ENCODE measurements at places on chromosomes 7 and 10.

DNA sequence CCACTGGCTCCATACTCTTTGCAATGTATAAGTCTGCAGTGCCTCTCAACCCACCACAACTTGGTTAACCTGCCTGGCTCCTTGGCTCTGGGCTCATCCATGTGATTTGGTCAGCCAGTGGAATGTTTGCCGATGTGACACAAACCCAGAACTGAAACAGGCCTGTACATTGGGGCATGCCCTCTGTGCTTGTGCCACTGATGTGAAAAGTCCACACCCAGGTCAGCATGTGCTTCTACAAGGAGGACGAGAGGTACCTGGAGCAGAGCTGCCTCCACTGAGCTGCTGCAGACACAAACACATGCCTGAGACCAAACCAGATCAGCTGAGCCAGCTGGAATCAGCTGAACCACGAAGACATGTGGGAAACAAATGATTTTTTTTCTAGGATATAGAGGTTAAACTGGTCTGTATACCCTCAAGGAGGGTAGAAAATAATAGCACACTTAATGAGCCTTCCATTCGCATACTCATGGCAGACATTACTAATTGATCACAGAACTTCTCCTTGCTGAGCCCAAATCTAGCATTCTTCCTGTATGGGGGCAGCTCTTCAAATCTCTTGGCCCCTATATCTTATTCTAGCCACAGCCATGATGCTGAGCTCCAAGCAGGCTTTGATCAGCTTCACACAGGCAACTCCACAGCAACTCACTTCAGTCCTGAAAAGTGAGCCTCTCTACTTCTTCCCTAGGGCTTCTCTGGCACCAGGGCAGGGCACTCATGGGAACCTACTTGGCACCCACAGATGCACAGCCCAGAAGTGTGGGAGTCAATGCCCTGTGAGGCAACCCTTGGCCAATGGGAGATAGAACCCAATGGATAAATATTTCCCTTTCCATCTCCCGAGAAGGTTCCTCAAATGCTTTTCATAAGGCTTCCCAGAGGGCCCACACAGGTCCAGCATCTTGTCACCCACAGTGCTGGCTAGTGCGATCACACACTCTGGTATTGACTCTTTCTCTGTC lies 18.6 kb downstream of the PYROXD2 start:
- H3K36me3 ChIP-seq, result peaks cover 4% of the 10 kb centered on the region
- no peak overlapping the region for H3K4me3 ChIP-seq
- no peak overlapping the region for H3K27ac ChIP-seq
- no peak for DNase-seq
- H3K4me1 ChIP-seq, result peaks cover 21% of the 10 kb centered on the region
- H3K27me3 ChIP-seq, result peaks cover 12% of the 10 kb centered on the region

GRCh38 chr7:25852211-25852938 lies 299.6 kb upstream of the NFE2L3 start:
- H3K27ac ChIP-seq, result peak overlapping the region; percentile 99
- no peaks in the 10 kb centered on the region for H3K36me3 ChIP-seq
- peak; percentile 86 for DNase-seq
- H3K4me1 ChIP-seq, result peaks cover 69% of the 10 kb centered on the region

- no peak overlapping the region for H3K27ac ChIP-seq
- no peak overlapping the region for H3K4me3 ChIP-seq
- no peaks in the 10 kb centered on the region for H3K36me3 ChIP-seq
- H3K4me1 ChIP-seq, result peaks cover 24% of the 10 kb centered on the region
- peak; percentile 27 for DNase-seq
Observed at GRCh38 chr7:55144333-55145317, 125.8 kb downstream of the EGFR start.

GRCh38 chr7:31074120-31074383 lies 21.9 kb downstream of the ADCYAP1R1 start:
- H3K4me3 ChIP-seq, result no peak overlapping the region
- H3K36me3 ChIP-seq, result no peaks in the 10 kb centered on the region
- no peak overlapping the region for H3K27ac ChIP-seq
- H3K27me3 ChIP-seq, result peaks cover 7% of the 10 kb centered on the region

GRCh38 chr10:119686465-119687191 lies 35.4 kb downstream of the BAG3 start:
- H3K4me1 ChIP-seq, result peaks cover 50% of the 10 kb centered on the region
- no peaks in the 10 kb centered on the region for H3K36me3 ChIP-seq
- peak overlapping the region; percentile 76 for H3K4me3 ChIP-seq

GRCh38 chr7:91187061-91187460 lies 77.2 kb upstream of the FZD1 start:
- peaks cover 5% of the 10 kb centered on the region for H3K27me3 ChIP-seq
- peaks cover 6% of the 10 kb centered on the region for H3K4me1 ChIP-seq
- no peak overlapping the region for H3K4me3 ChIP-seq

GRCh38 chr10:73218431-73219191 lies 28.4 kb downstream of the DNAJC9 start:
- H3K4me3 ChIP-seq, result no peak overlapping the region
- H3K36me3 ChIP-seq, result peaks cover 75% of the 10 kb centered on the region
- DNase-seq, result no peak
- no peaks in the 10 kb centered on the region for H3K4me1 ChIP-seq

GRCh38 chr7:45923290-45923689 lies 2.2 kb upstream of the IGFBP3 start:
- peak; percentile 85 for DNase-seq
- no peaks in the 10 kb centered on the region for H3K36me3 ChIP-seq
- H3K27ac ChIP-seq, result no peak overlapping the region

DNA sequence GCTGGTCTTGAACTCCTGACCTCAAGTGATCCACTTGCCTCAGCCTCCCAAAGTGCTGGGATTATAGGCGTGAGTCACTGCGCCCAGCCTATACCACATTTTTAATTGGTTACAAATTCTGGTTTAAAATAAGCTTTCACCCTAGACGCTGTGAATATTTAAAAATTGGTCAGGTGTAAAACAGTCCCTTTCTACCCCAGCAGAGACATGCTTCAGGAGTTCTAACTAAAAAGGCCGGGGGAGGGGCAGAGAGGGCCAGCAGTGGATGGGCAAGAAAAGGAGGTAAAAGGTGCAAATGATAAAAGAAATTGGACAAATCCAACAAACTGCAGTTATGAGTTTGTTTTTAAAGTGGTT lies 70.0 kb downstream of the WAPL start:
- no peak overlapping the region for H3K4me3 ChIP-seq
- H3K36me3 ChIP-seq, result peaks cover 90% of the 10 kb centered on the region
- H3K4me1 ChIP-seq, result no peaks in the 10 kb centered on the region
- no peak overlapping the region for H3K27ac ChIP-seq
- no peak for DNase-seq

DNA sequence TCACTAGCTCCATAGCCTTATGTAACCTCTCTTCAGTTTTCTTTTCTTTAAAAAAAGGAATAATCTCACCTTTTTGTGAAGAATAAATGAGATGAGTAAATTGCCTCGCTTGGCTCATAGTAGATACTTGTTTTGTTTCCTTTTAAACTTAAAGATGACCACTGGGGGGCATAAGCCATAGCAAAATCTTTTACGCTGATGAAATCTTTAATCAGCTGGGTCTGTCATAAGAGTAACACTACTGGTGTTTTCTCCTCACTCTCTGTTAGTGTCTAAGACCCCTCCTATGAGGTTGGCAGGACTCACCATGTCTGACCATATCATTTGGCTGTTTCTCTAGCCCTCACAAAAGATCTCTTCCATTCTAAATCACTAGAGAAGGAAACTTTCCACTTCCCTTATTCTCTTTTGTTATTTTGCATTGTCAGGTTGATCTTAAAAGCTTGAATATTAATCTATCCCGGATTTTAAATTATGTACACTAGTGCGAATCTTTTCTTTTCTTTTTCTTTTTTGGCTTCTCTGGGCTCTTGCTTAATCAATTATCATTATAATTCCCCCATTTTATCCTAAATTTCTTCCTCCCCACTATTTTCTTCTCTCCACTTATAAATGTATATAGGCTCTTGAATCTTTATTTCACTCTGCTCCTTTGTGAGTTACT lies 12.5 kb downstream of the STAG3 start:
- H3K4me1 ChIP-seq, result peaks cover 12% of the 10 kb centered on the region
- no peak overlapping the region for H3K4me3 ChIP-seq
- DNase-seq, result no peak
- no peak overlapping the region for H3K27ac ChIP-seq

- H3K36me3 ChIP-seq, result no peaks in the 10 kb centered on the region
- peaks cover 22% of the 10 kb centered on the region for H3K27me3 ChIP-seq
- H3K27ac ChIP-seq, result no peak overlapping the region
- no peak for DNase-seq
- peaks cover 12% of the 10 kb centered on the region for H3K4me1 ChIP-seq
- H3K4me3 ChIP-seq, result no peak overlapping the region
Observed at GRCh38 chr10:62880162-62880561, 64.0 kb upstream of the EGR2 start.

DNA sequence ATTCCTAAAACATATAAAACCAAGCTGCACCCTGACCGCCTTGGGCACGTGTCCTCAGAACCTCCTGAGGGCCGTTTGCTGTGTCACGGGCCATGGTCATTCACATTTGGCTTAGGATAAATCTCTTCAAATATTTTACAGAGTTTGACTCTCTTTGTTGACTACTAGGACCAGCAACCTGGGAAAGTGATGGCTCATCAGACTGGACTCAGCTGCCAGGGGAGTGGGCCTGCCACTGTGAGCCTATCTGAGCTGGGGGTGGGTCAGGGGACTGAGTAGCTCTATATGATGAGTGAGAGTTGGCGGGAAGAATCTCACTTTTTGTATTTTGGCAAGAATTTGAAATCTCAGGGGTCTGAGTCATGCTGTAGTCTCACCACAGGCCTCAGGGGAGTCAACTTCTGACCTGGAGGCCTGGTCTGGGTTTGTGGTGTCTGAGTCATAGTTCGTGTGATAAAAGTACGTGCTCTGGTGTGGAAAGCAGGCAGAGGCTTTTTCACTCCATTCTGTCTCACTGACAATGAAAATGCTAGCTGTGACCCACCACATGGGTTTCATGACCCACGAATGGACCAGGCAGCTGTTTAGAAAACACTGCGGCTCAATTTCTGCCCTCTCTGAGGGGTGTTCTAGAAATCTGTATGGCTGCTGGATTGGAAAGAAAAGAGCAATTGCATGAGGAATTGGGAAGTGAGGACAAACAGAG lies 4.2 kb upstream of the UPP1 start:
- H3K27me3 ChIP-seq, result peaks cover 3% of the 10 kb centered on the region
- no peaks in the 10 kb centered on the region for H3K36me3 ChIP-seq
- DNase-seq, result no peak

GRCh38 chr10:24929056-24929544 lies 23.3 kb downstream of the PRTFDC1 start:
- no peak overlapping the region for H3K4me3 ChIP-seq
- peak overlapping the region; percentile 45 for H3K27ac ChIP-seq
- peaks cover 18% of the 10 kb centered on the region for H3K4me1 ChIP-seq

DNA sequence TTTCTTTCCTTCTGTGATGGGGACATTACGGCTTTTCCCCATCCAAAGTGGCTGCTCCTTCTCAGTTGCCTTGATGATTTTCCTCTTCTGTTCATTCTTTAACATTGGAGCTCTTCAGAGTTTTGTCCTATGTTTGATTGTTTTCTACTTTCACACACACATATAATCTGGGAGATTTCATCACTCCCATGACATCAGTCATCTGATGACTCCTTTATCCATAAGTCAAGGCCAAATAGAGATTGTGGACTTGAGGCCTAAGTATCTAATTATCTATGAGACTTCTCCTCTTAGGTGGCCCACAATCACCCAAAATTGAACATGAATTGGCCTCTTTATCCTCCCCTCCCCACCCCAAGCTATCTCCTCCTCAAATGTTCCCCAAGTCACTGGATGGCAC lies 5.3 kb upstream of the COL1A2 start:
- no peak overlapping the region for H3K4me3 ChIP-seq
- peaks cover 48% of the 10 kb centered on the region for H3K4me1 ChIP-seq
- H3K36me3 ChIP-seq, result no peaks in the 10 kb centered on the region
- H3K27me3 ChIP-seq, result peaks cover 9% of the 10 kb centered on the region
- peak overlapping the region; percentile 64 for H3K27ac ChIP-seq
- DNase-seq, result no peak

GRCh38 chr10:11249152-11249807 lies 231.6 kb downstream of the CELF2 start:
- no peaks in the 10 kb centered on the region for H3K36me3 ChIP-seq
- DNase-seq, result no peak
- no peak overlapping the region for H3K27ac ChIP-seq
- no peak overlapping the region for H3K4me3 ChIP-seq

DNA sequence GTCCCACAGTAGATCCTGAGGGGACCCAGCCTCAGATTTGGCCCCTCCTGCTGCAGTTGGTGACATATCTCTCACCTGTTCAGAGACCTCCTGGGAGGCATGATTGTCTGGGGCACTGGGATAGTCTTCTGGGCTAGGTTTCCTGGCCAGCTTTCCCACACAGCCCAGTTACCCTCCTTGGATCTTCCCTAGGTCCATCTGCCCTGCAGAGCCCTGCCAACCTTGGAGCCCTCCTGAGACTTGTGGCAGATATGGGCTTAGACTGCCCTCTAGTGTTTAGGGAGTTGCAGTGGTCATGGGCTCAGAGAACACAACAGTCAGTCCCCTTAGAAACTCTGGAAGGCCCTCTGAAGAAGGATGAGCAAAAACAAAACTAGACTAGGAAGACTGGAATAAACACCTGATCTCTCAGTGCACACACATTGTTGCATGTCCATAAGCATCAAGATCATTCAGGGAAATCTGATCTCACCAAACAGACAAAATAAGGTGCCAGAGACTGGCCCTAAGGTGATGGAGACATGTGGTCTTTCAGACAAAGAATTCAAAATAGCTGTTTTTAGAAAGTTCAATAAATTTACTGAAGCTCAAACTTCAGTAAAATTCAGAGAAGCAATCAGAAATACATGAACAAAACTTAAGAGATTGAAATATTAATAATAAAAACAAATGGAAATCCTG lies 324.6 kb downstream of the ATRNL1 start:
- H3K4me3 ChIP-seq, result no peak overlapping the region
- no peaks in the 10 kb centered on the region for H3K4me1 ChIP-seq
- H3K27ac ChIP-seq, result no peak overlapping the region
- peaks cover 3% of the 10 kb centered on the region for H3K27me3 ChIP-seq
- H3K36me3 ChIP-seq, result peaks cover 16% of the 10 kb centered on the region

DNA sequence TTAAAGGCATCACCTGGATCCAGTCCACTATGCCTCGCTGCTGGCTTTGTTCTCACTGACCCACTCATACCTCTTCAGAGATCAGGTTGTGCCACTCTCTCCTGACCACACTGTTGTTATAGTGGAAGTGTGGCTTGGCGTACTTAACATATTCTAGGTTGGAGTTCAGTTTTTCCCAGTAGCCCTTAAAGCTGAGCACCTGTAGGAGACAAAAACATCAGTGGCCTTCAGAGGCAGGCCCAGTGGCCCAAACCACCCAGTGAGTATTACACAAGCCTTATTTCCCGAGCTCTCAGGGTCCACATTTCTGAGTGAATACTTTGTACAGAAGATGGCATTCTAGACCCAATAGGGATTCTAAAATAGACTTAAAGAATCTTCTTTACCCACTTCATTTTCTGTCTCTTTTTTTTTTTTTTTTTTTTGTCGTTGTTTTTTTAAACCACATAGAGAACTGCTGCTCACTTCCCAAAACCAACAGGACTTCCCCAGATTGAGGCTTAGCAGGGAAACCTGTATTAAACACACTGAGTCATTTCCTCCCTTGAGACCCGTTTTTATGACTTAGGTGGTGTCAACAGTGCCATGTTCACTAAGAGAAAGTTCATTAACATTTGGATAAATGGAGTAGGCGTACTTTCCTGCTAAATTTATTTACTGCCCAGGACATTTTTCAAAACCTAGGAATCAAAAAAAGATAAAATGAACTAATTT lies 85.8 kb downstream of the GSAP start:
- no peak overlapping the region for H3K27ac ChIP-seq
- DNase-seq, result no peak
- H3K27me3 ChIP-seq, result no peaks in the 10 kb centered on the region
- H3K4me3 ChIP-seq, result no peak overlapping the region
- peaks cover 38% of the 10 kb centered on the region for H3K4me1 ChIP-seq

Measured in nephron progenitor cell (in vitro differentiated cells).